ENCODE measurements at places on chromosomes 11 and 22. TPM values are rescaled to one million over a fixed set of nuclear protein-coding genes. Genes with fewer than 3 reads are reported as not detected.

DNA sequence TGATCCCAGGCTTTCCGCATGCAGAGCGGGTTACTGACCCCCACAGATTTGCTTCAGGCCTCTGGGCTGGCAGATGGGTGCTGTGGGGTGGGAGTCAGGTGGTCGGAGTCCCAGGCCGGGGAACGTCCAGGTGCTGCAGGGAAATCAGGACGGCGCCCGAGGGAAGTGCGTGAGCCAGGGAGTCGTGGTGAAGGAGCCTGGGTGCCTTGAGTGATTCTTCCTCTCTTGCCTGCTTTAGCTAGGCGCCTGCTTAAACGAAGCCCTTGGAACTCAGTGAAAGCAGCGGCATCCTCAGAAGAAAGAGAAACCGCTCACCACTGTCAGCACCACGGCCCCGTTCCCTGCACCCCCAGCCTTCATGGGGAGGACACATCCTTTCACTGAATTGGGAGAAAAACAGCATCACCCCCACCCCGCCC, 455.6 kb downstream of the BRD1 start:
- DNase-seq: no peak

GRCh38 chr11:12540075-12540680, 134.0 kb upstream of the TEAD1 start:
- no peak for DNase-seq

GRCh38 chr11:93529707-93530467, 13.3 kb downstream of the SMCO4 start:
- no peak for DNase-seq

DNA sequence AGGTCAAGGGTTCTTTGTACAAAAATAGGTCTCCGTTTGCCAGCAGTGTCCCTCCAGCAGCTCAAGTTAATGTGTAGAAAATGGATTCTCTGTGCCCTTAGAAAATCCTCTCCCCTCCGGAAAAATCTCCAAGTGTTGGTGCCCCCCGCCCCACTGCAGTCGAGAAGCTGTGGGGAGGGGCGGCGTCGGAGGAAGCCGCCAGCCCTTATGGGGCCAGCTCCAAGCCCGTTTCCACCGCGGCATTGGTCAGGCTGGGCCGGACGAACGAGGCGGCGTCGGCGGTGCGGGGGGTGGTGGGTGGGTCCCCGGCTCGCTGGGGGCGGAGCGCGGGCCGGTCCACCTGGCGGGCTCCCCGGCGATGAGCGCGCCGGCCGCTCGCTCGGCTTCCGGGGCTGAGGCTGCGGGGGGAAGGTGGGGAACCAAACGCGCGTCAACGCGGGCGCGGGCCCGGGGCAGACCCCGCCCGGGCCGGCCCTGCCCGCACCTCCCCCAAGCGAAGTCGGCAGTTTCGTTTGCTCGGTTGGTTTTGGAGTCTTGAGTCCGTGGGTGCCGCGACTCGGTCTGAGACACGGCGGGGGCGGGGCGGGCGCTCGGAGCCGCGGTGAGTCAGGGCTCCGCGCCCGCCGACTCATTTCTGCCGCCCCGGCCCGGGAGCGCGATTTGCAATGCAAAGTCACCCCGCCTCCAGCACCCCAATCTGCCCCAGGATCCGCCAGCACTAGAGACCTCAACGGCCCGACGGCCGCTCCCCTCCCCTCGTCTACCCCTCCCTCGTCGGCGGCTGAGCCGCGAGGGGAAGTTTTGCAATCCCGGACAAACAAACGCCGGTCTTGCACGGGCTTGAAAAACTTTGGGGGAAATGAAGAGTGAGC, 1.4 kb downstream of the ASCL2 start:
- DNase-seq: no peak

DNA sequence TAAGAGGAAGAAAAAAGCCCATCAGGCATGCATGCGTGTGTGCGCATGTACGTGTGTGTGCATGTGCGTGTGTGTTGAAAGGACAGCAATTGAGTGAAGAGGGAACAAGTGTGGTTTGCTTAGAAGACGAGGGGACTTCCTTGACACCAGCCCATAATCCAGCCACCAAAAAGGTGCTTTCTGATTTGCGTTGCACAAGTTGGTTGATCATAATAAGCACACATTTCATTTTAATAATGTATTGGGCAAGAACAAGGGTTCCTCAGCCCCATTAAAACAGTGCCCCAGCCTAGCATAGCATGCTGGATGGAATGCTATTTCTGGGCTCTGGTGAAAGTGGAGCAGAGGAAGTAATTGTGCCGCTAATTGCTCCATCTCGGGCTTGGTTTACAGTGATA, 493.2 kb downstream of the MIAT start:
- DNase-seq: peak; percentile 2

- peak; percentile 85 for DNase-seq
Measured at GRCh38 chr22:50473088-50473487, 1.7 kb downstream of the SBF1 start.

HOATZ gene
- not detected for total RNA-seq

GRCh38 chr11:66478729-66479393, 1.4 kb upstream of the DPP3 start:
- peak; percentile 71 for DNase-seq

ELP4 gene
- 32.7 TPM for total RNA-seq

GRCh38 chr11:129348813-129349212, 26.8 kb upstream of the BARX2 start:
- no peak for DNase-seq

DNA sequence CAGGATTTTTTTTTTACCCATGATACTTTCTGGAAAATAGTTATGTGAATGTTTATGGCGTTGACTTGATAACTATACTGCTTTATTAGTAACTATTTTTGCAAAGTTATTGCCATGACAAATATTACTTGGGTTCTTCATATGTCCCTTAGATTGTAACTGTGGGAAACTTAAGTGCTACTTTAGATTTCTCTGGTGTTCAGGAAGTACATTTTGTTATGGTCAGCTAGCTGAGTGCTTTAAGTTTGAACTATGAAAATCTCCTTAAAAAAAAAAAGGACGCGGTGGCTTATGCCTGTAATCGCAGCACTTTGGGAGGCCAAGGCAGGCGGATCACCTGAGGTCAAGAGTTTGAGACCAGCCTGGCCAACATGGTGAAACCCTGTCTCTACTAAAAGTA, 42.8 kb downstream of the CSTPP1 start:
- no peak for DNase-seq

DNA sequence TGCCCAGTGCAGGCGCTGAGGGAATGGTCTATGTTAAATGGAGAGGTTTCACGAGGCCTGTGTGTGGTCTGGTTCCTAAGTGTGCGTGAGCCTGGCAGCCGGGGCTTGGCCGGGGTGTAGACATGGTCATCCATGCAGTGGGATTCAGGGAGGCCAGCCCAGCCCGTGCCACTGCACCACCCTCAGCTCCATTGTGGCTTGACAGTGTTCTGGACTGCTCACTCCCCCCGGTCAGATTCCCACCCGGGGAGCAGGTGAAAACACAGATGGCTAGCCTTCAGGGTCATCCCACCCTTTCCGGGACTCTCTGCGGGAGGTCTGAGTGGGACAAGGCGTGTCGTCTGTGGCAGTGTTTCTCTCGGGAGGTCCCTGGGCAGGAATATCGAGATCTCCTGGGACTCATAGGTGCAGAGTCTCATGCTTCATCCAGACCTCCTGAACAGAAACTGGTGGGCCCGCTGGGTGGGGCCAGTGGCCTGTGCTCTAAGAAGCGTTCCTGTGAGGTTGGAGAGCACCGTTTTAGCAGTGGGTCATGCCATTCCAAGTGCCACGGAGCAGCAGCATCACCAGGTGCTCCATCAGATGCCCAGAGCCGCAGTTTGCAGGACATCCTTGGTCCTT, 52.3 kb downstream of the ST14 start:
- no peak for DNase-seq

DNA sequence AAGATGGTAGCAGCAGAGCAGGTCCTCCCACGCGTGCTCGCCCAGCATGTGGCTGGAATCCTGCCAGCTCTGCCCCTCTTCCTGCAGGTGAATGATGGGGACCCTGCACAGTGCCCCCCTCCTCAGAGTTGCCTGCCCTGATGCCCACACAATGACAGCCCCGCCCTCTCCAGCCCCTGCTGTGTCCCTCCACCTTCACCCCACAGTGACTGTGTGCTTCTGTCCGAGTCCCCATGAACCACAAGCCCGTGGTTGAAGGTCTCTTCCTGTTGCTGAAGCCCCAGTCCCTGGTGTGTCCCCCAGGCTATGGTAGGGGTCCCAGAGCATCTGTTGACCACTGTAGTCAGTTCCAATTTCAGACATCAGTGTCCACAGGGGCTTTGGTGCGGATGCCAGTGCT, 71.0 kb downstream of the BRD1 start:
- no peak for DNase-seq

- no peak for DNase-seq
Measured at GRCh38 chr11:111720801-111721494, 45.2 kb downstream of the PPP2R1B start.

DNA sequence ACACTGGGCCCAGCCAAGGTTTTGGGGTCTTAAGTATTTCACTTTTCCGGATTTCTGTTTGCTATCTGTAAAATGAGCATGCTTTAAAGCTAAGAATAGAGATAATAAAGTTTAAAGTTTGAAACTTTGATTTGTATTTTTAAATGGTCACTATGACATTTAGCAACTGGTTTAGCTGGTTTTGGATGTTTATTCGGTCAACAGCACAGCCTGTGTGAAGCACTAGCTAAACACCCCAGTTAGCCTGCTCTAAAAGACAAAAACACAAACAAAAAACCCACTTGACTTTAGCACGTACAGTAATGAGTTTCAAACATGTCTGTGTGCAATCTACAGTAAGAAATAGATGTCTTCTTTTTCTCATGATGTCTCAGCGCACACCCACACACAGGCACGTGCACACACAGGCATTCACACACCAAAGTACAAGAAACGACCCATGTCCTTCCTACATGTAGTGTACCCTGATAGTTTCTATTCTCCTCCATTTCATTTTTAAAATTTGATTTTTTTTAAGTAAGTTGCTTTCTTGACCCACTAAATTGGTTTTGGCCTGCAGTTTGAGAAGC, 29.4 kb downstream of the SLC1A2 start:
- no peak for DNase-seq

DNA sequence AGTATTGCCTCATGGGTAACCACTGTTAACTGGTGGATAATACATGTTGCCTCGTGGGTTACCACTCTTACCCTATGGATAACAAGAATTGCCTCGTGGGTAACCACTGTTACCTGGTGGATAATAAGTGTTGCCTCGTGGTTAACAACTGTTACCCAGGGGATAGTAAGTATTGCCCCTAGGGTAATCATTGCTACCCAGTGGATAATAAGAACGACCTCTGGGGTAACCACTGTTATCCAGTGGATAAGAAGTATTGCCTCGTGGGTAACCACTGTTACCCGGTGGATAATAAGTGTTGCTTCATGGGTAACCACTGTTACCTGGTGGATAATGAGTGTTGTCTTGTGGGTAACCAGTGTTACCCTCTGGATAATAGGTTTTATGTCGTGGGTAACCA, 28.1 kb upstream of the NXPE4 start:
- no peak for DNase-seq

TRIM66 gene
- 20.8 TPM for total RNA-seq

SYT13 gene
- total RNA-seq: not detected

DNA sequence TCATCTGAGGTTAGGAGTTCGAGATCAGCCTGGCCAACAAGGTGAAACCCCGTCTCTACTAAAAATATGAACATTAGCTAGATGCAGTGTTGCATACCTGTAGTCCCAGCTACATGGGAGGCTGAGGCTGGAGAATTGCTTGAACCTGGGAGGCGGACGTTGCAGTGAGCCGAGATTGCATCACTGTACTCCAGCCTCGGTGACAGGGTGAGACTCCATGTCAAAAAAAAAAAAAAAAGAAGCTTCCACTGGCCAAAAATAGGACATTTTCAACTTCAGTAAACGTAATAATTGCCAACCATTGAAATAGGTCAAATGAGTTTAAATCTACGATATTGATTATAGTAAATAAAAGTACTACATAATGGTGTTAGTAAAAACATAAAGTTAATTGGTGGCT, 6.8 kb downstream of the BAIAP2L2 start:
- no peak for DNase-seq

DNA sequence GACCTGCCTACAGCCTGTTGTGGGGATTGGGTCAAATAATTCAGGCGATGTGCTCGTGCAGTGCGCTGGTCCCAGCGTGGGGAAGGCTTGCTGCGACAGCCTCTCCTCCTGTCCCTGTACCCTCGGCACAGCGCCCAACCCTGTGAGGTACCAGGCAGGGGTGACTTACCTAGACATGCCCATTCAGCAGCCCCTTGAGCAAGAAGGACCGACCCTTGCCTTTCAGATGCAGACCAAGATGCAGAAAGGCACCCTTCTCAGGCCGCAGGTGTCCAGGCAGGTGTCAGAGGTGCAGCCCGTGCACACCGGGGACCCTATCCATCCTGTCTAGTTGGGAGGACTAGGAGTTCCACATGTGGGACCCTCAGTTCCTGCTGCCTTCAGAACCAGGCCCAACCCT, 102.7 kb downstream of the BCR start:
- no peak for DNase-seq

DNA sequence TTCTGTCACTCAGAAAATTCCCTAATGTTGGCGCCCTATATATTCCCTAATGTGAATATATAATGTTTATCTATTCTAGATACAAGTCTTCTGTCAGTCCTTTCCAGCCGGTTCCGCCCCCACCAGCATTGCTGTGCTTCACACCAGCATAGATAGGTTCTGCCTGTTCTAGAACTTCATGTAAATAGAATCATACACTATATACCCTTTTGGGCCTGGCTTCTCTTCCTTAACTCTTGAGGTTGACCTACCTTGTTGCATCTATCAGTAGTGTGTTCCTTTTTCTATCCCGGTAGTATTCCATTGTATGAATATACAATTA, 34.6 kb downstream of the OTOG start:
- no peak for DNase-seq

DNA sequence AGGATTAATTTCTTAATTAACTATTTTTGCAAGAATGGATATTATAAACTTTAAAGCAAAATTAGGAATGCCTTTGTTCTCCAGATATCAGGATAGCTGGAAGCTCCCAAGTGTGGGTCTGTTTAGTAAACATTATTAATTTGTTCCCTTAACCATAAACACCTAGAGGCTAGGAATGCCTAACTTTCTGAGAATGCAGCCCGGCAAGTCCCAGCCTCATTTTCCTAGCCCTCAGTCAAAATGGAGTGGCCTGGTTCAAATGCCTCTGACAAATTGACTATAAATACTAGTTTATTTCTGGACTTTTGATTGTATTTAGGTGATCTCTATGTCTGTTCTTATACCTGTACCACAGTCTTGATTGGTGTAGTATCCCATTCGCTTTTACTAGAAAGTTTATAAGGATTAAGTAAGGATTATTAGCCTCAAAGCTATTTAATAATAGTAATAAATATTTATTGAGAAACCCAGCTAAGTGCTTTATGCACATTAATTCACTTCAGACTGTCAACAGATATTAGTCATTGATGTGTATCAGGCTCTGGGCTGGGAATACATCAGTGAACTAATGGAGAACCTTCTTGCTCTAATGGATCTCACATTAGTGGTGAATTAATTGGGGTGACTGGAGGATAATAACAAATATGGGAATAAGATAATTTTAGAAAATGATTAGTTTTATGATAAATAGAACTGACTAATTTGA, 25.8 kb downstream of the PPME1 start:
- no peak for DNase-seq

GRCh38 chr22:46240907-46241306, 9.2 kb downstream of the CDPF1 start:
- no peak for DNase-seq
